ENCODE measurements at places on chromosomes 2 and 18.

- DNase-seq, result no peak
Measured at GRCh38 chr2:173032032-173032431, 43.6 kb upstream of the MAP3K20 start.

DNA sequence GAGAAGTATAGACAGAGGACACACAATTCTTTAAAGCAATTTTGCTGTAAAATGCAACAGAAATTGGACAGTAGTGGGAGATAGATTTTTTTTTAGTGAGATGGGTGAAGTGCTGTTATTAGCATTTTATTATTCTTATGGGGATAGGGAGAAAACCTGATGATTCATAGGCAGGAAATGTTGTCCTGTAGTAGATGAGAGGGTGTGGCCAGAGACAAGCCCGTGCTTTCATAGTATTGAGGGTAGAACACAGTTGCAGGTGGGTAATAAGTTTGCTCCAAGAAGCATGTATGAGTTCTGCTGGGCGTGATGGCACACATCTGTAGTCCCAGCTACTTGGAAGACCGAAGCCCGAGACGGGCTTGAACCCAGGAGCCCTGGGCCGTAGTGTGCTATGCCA lies 128.3 kb upstream of the ARHGAP28 start:
- no peak for DNase-seq

DNA sequence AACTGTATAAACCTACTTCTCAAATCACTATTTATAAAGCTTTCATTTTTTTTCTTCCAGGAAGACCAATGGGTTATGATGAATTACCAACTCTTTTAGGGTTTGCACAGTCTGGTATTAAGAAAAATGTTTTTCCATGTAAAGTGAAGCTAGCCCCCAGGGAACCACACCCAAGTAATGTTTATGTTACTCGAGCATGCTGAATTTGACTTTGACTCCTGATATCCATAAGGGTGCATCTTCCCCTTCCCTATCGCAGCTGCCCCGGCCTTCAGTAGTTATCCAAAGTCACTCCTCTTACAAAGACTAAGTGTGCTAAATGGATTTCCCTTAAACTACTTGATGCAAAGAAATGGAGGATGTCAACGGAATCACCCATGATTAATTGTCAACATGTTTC lies 21.7 kb downstream of the KCTD18 start:
- no peak for DNase-seq

DNA sequence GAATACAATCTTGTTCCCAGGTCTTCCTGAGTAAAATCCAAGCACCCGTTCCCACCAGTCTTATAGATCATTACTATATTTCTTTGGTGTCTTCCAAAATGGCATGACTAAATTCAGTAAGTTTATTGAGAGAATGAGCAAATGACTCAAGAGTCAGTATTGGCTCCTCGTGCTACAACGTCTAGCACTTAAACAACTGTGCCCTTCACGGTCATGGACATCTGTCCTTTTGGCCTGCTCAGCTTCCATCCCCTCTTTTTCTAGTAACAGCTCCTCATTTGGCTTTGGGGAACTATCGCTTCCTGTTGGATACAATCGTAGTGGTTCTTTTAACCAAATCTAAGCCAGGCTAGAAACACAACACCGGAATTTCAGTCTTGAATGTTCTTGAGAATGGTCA lies 24.1 kb upstream of the FZD7 start:
- DNase-seq, result no peak
